Chondrocyte (in vitro differentiated cells): ENCODE measurements at places on chromosomes 1 and 21. TPM values are rescaled to one million over a fixed set of nuclear protein-coding genes. Genes with fewer than 3 reads are reported as not detected.

Gene FYB2
- 0.10 TPM in 1 of 3 replicates, not detected in the others for total RNA-seq

Gene C1QA
- total RNA-seq, result not detected in 3 replicates

Gene COL18A1
- total RNA-seq, result 322 to 628 TPM (median 616 TPM) in 3 replicates

Gene LYSMD1
- 9.3 to 10.0 TPM (median 9.9 TPM) in 3 replicates for total RNA-seq

Gene VWA5B1
- not detected in 3 replicates for total RNA-seq

Gene DNAJC28
- 2.4 to 3.5 TPM (median 2.6 TPM) in 3 replicates for total RNA-seq

Gene LHX4
- 0.12 to 0.53 TPM (median 0.13 TPM) in 3 replicates for total RNA-seq

Gene C1orf87
- 0.21 to 0.65 TPM in 2 of 3 replicates, not detected in the other for total RNA-seq

DNA sequence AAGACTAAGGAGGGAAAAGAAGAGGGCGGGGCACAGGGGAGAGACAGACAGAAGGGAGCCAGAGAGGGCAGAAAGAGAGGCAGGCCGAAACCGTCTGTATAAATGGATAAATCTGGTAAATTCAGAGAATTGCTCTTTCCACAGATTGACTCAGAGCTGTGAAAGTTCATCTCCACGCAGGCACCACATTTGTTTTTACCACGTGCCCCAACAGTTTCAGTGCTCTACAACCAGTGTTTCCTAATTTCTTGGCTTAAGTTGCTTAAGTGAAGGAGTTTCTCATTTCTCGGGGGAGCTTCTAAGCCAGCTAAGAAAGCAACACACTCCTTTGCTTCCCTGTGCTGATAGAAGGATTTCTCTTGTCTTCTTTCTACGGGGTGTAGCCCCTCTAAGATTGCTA, 87.1 kb downstream of the ENAH start:
- DNase-seq, result no peak

DNA sequence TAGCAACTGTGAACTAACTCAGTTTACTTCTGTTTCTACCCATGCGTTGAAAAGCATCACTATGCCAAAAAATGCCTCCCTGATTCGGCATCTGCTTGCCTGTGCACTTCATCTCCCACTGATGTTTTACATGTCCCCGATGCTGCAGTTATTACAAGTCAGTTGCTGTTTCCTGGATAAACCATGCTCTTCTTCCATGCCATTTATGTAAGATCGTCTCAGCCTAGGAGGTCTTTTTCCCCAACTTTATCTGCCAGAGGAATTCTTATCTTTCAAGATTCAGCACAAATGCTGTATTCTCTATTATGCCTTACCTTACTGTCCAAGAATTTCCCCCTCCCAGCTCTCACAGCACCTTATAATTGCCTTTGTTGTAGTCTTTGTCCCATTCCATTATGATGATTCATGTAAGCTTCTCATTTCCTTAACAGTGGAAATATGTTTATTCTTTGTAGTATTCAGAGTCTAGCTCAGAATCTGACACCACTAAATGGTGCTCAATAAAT, 30.0 kb downstream of the PRKACB start:
- no peak for DNase-seq

DNA sequence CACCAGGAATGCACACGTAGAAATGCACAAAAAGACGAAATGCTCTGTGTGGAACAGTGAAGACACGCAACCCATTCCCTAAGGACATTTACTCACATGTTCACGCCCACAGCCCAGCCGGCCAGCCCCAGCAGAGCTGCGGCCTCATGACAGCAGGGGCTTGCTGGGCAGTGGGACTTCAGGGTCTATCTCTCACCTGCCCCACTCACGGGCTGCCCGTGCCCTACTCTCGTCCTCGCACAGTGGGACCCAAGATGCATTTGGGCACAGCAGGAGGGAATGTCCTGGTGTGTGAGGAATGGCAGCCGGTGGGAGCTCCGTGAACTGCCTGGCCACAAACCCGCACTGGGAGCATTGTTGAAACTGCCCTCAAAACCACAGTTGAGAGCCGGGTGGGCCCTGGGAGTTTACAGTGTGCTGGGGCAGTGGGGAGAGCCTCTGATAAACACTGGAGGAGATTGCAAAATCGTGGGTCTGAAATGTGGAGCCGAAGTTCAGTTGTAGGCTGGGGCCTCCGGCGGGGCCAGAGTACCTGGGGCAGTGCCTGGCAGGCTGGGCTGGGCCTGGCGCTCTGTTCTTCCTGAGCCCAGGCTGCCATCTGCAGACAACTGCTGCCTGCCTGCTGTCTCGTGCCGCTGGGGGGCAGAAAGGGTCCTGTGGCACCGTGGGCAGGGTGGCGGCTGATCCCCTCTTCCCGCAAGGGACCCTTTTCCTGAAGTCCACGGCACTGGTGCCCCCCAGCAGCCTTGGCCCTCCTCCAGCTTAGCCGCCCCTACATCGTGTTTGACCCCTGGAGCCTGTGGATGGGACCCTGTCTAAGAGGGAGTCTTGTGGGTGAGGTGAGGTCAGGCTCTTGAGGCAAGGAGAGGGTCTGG, 20.7 kb upstream of the POFUT2 start:
- peak; percentile 67 for DNase-seq

DNA sequence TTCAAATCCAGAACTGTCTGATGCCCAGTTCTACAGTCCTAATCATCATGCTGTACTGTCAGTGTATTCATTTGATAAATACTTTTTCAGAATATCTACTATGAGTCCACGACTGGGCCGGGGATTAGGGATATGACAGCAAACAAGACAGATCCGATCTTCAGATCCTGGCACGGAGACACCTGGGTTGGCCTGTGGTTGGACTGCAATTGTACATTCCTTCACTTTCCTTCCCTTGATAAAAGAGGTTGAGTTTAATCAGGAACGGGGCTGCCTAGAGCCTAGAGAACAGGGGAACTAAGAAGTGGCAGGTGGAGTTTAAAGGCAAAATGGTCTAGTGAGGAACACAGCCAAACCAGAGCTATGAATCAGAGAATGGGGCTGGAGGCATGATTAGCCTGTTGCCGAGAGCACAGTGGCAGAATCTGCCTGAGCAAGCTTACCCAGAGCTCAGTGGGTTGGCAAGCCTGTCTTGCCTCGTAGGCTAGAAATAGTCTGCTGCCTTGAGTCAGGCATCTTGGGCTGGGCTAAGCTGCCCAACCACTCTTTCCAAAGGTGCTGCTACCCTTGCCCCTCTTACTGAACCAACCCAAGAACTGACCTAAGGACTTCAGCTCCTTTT, 38.1 kb upstream of the PTCH2 start:
- no peak for DNase-seq

GRCh38 chr21:35929901-35930300, 130.4 kb downstream of the SETD4 start:
- no peak for DNase-seq

DNA sequence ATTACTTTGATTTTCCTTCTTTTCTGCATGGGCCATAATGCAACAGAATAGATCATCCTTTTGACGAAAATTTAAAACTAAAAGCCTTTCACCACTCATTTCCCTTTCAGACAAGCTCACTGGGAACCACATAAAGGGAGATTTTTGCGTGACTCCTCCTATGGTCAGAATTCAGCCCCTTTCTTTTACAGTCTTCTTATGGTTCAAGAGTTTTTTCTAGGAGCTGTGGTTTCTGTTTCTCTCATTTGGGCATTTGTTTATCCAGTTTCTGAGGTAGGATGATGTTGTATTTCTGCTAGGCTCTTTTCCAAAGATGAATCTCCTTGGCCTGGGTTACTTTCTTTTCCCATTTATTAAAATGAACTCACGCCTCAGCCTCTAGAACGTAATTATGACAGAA, 16.9 kb downstream of the RGS1 start:
- DNase-seq, result no peak

DNA sequence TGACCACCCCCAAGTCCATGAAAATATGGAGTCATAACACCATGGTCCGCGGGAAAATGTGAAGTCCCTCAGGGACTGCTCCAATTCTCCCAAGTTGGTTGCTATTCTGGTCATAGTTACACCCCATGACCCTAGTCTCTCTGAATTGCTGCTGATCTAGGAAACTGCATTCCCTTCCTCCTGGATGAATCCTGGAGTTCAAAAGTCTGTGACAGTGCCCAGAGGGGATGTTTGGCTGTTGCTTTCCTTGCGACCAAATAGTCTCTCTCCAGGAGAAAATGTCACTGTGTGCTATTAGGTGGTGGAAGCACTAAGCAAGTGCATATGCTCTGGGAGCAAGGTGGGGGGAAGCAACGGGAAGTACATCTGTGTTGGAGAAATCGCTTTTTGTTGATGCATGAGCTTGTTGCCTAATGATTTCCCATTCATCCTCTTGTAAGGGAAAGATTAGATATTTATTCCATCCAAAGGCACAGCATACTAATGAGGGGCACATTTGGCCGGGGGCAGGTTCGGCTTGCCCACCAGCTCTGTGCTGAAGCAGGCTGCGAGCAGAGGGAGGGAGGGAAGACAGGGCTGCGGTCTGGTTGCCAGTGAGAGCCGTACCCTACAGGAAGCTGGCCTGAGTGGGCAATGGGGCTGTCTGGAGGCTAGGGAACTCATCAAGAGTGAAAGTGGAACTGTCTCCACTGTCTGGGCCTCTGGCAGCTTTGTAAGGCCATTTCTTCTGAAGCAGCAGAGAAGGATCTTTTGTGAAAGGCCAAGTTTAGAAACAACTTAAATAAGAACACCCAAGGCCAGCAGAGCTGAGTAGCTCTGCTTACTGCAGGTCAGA, 27.2 kb downstream of the SYT6 start:
- no peak for DNase-seq

DNA sequence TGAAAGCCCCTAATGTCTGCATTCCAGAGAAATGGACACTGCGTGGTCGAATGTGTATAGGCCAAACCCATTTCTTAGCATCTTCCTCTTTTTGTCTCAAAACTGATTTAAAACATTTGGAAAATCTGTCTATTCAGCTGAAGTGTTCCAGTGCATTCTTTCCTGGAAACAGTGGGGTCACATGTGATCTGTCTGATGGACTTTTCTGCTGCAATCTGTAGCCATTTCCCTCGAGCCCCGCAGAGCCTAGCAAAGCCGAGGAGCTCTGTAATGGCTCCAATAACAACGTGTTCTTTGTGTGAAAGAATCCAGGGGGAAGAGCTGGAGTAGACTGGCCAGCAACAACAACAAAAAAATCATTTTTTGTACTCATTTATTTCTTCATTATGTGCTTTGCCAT, 329.3 kb downstream of the BARHL2 start:
- no peak for DNase-seq

GRCh38 chr1:177799746-177800145, 170.1 kb downstream of the SEC16B start:
- DNase-seq, result no peak

- DNase-seq, result no peak
These were observed 96.9 kb upstream of the AKT3 start for GRCh38 chr1:243946946-243947345.

DNA sequence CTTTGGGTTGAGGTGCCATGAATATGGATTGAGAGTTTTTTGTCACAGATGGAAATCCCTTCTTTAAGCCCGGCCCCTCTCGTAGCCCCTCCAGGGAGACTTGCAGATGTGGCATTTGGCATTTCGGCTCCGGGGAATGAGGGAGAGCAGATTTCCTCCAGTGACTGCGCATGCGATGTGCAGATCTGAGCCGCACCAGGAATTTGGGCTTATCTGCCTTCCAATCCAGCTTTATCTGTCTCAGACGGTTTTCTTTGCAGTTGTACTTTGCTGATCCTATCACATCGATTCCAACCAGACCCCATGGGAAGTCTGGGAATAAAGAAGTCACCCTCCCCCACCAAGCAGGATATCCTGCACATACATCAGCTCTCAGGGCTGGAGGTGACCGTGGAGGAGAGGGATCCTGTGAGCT, 11.7 kb downstream of the KIF26B start:
- no peak for DNase-seq

DNA sequence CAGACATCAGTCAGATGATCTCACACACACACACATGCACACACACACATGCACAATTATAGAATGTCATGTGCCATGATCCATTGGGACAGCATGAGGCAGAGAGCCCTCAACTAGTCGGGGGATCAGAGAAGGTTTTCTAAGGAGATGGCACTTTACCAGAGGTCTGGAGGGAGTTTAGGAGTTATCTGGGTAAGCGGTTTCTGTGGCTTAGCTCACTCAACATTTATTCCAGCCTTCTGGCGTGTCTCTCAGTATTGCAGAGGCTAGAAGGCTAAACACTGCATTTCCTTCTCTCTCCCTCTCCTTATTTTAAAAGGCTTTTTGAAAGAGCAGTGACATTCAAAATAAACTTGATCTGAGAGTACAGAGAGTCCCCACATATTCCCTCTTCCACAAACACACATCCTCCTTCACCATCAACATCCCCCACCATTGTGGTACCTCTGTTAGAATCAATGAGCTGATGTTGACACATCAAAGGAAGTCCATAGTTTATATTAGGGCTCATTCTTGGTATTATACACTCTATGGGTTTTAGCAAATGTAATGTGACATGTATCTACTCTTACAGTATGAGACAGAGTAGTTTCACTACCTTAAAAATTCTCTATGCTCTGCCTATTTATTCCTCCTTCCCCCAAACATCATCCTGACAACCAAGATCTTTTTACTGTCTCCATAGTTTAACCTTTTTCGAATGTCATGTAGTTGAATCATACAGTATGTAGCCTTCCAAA, 9.0 kb upstream of the PLA2G2A start:
- no peak for DNase-seq

DNA sequence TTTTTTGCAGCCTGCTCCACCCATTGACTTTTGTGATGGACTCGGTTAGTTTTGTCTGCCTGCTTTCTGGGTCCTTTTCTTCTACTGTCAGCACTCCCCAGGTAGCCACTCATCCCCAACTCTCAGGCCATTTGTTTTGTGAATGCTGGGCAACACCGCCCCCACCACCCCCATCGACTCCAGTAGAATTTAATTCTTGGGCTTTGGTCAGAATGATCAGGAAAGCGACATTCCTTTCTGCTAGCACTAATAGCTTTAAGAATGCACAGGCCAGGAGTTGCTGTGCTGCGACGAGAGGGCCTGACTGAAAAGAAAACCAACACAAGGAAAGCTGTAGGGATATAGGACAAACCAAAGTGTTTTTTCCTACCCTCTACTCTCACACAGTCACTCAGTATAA, 144.4 kb downstream of the CDC7 start:
- DNase-seq, result no peak

- DNase-seq, result no peak
These were observed 46.1 kb downstream of the KCNAB2 start for GRCh38 chr1:6091823-6092109.

DNA sequence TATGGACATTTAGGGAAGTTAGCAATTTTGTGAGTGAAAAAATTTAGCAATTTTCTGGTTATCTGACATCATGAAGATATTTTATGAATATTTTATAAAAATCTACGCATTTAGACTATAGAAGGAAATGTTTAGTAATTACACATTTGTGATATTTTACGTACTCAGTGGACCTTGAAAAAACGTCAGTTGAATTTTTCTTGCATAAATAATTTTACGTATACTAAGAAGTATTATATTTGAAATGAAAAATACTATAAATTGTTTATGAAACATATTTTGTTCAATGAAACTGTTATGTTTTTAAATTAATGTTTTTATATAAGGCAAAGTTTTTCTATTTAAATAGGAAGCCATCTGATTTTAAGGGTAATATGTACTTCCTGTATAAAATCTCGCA, 462.8 kb downstream of the NCAM2 start:
- no peak for DNase-seq

GRCh38 chr1:221782970-221783369, 41.1 kb upstream of the DUSP10 start:
- no peak for DNase-seq

GRCh38 chr1:216015116-216015515, 408.1 kb downstream of the USH2A start:
- DNase-seq, result no peak
